OCI-LY7 (cell line): ENCODE measurements at places on chromosomes 1 and 21.
A peak's percentile ranks its signal among the peaks of the same experiment; 100 is the strongest.

- DNase-seq: no peak
Observed at GRCh38 chr1:59978511-59978910, 51.9 kb upstream of the CYP2J2 start.

- DNase-seq: no peak
Observed at GRCh38 chr21:9735421-9735961, 785.9 kb upstream of the TPTE start.

- DNase-seq: no peak
Observed at GRCh38 chr1:203556047-203556851, 62.3 kb downstream of the OPTC start.

GRCh38 chr1:108643492-108644335 is 17.2 kb downstream of the HENMT1 start:
- peak; percentile 69 for DNase-seq

DNA sequence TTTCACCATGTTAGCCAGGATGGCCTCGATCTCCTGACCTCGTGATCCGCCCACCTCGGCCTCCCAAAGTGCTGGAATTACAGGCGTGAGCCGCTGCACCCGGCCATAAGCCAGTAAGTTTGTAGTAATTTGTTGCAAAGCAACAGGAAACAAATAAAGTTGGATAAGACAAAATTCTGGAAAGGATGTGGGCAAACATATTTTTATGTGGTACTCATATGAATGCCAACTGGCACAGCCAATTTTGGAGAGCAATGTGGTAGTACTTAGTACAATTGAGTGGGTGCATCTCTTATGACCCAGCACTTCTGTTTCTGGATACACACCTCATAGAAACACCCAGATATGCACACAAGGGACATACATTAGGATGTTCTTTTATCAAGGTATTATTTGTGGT is 8.4 kb upstream of the IL12RB2 start:
- DNase-seq: no peak

GRCh38 chr1:119674111-119674526 is 26.1 kb upstream of the ZNF697 start:
- DNase-seq: no peak
